ENCODE measurements at places on chromosomes 5 and 9. TPM values are rescaled to one million over a fixed set of nuclear protein-coding genes. Genes with fewer than 3 reads are reported as not detected.

LRRC19 gene
- total RNA-seq = not detected

EMB gene
- 5.0 TPM for total RNA-seq

CORO2A gene
- total RNA-seq = 0.30 TPM

MYMK gene
- not detected for total RNA-seq

ZDHHC11B gene
- not detected for total RNA-seq

PIP5K1B gene
- total RNA-seq = under 0.01 TPM

VPS13A gene
- 28.2 TPM for total RNA-seq

LCN1 gene
- 0.59 TPM for total RNA-seq

PALM2AKAP2 gene
- 28.5 TPM for total RNA-seq

PCDHGB2 gene
- total RNA-seq = 2.4 TPM

MEIKIN gene
- total RNA-seq = not detected

SLCO4C1 gene
- total RNA-seq = not detected

PCDHB12 gene
- 0.30 TPM for total RNA-seq

TAF11L14 gene
- total RNA-seq = not detected

GMCL2 gene
- total RNA-seq = not detected

MLANA gene
- total RNA-seq = 0.05 TPM

PCDHGA4 gene
- 5.8 TPM for total RNA-seq

STPG3 gene
- total RNA-seq = not detected
